ENCODE measurements at places on chromosomes 12 and 14.

DNA sequence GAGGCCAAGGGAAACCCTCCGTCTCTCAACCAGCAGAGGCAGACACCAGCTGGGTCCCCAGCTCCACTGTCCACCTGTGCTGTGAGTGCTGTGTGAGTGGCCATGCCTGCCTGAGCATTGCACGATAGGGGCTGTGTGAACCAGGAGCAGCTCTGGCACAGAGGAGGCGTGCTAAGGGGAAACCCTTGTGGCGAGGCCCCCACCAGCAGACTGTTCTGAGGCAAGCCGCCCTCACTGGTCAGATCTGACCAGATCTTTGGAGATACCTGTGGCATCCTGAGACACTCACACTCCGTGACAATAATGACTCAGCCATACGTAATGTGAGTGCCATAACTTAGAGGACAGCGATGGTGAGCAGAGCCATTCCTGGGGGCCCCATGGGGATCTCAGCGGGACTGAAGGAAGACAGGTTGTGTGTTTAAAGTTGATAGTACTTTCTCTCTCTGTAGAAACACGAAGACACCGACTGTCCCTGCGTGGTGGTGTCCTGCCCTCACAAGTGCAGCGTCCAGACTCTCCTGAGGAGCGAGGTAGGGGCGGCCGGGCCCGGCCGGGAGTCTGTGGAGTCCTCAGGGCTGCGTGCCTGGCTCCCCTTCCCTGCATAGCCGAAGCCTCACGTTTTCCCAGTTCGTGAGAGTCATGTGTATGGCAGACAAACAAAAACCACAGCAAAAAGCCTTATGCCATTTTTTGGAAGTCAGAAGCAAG lies 36.6 kb upstream of the AMN start:
- DNase-seq: no peak

GRCh38 chr14:57611555-57612075 lies 118.0 kb upstream of the CCDC198 start:
- no peak for DNase-seq

DNA sequence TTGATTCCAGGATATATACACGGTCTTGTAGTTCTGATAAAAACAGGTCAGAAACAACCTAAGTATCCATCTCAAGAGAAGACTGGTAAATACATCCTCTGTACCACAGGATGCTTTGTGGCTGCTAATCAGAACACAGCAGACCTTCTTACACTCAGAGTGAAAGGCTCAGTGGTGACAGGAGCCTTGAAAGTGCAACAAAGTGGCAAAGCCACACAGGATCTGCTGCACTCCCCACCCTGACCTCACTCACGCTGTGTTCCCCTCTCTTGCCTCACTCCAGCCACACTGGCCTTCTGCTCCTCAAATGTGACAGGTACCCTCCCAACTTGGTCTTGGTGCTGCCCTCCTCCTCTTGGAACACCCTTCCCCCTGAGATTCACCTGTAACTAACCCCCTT lies 98.1 kb upstream of the GRIP1 start:
- DNase-seq: no peak

DNA sequence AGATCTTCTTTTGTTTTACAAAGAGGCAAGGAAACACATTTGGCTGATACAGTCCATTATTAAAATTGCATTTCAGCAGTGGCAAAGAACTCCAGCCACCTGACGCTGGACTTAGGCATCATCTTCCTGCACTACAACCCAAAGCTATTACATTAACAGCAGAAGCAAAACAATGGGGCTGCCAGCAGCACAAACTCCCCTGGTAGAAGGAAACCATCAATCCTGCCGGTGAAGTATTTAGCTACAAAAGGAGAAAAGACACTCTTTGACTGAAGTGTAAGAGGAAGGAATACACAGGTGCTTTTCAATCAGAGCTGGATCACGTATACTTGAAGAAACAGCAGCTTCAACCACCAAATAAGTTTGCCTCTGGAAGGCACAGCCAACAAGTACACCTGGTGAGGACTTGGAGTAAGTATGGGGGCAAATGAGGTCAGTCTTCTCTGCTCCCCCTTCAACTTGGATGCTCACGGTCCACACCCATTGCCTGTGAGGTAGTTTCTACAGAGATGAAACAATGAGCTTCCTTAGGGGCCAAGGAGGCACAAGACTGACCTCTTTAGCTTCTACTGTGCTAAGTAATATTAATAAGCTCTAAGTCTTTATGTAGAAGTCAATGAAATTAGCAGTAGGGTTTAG lies 125.9 kb upstream of the FOXN3 start:
- no peak for DNase-seq

DNA sequence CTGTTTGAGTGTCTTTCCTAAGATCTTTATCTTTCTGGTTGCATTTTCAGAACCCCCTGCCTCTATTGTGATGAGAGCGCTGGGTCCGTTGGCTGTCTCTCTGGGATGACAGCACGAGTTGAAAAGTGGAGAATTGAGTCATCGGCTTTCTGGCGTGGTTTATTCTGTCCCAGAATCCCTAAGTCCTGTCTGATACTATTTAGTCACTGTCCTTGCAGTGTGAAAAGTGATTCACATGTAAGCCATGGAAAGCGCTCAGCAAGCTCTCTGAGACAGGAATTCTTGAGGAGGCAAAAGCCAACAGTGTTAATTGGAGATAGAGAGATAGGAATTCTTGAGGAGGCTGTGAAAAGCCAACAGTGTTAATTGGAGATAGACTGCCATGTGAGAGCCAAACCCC lies 121.7 kb downstream of the CHST11 start:
- no peak for DNase-seq

DNA sequence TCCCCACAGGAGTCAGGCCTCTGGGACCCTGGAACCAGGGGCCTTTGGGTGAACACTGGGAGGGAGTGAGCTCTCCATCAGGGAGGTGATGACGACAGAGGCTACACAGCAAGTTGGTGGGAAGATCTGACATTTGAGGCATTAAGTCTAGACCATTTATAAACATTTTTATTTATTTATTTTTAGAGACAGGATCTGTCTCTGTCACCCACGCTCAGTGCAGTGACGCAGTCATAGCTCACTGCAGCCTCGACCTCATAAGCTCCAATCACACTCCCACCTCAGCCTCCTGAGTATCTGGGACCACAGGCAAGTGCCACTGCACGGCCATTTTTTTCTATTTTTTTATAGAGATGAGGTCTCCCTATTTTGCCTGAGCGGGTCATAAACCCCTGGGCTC lies 53.6 kb downstream of the TEAD4 start:
- no peak for DNase-seq

DNA sequence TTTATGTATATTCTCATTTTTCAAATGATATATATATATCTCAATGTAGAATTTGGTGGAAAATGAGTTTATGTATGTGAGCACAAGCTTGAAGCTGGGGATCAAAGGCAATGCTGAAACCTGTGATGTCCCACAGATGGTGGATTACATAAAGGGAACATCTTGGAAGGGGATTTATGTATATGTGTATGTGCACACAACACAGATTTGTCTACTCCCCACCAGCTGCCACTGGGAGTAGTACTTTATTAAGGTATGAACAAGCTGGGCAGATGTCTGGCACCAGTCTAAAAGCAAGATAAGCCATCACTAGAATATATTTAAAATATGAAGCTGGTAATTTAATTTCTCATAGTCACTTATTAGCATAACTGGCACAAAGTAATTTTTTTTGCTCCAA lies 895.6 kb downstream of the SLC6A15 start:
- no peak for DNase-seq

DNA sequence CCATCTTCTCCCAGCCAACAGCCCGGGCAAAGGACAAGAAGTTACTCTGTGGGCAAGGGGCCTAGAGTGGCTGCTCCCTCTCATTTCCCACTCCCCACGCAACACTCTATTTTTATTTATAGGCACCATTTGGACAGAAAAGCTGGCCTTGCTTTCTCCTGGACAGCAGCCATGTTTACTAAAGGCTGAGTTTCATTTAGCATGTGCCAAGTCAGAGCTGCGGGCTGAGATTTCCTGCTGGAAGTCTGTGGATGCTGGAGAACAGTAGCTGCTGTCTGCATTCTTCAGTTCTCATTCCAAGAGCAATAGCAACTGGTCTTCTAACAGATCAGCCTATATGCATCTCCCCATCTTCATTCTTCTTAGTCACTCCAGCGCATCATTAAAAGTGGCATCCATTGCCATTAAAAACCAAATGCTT lies 8.3 kb downstream of the COL2A1 start:
- no peak for DNase-seq

DNA sequence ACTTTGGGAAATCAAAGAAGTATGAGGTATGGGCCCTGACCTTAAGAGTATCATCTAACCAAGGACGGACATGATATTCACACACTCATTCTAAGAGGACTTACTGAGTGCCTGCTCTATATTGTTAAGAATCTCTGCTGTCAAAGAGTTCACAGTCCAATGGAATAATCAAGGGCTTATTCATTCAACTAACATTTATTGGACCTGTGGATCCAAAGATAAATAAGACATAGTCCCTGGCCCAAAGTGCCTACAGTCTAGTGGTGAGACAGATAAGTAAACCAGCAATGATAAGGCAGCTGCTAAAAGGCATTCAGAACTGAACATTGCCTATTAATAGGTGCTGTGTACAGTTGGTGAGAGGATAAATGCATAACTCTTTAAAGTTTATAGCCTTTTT lies 11.0 kb downstream of the WDR20 start:
- no peak for DNase-seq

DNA sequence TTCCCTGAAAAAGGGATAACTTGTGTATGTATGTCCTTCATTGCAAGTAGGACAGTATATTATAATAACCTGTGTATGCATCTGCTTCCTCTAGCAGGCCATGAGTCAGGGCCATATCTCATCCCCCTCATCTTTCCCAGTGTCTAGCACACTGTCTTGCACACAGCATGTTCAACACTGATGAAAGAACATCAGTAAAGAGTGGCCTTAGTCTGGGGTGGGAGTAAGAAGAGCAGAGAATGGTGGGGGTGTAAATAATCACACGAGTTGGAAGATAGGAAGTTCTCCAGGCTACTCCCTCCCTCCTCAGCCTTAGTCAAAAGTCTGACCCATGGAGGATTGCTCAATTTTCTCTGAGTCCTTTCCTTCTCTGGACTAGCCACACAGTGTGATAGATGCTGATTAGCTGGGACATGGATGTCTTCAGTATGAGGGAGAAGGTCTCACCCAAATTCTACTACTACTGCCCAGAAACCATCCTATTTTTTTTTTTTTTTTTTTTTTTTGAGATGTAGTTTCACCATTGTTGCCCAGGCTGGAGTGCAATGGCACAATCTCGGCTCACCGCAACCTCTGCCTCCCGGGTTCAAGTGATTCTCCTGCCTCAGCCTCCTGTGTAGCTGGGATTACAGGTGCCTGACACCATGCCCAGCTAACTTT lies 14.6 kb upstream of the SP1 start:
- DNase-seq: no peak

All from right atrium auricular region (tissue), 2 donors.